ENCODE measurements at places on chromosomes 7 and 10.

DNA sequence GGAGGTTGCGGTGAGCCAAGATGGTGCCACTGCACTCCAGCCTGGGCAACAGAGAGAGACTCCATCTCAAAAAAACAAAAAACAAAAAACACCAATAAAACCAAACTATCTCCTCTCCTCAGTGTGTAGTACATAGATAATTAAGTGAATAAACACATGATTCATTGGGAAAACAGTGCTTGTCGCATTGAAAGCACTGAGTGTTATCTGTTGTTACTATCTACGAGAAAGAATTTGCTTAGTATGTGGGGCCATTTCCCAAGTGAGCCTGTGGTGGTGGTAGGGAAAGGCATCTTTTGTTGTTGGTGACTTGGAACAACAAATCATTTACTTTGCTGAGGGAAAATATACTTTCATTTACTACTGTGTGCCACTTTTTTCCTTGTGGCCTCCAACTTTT is 42.6 kb downstream of the RSBN1L start:
- DNase-seq = no peak

DNA sequence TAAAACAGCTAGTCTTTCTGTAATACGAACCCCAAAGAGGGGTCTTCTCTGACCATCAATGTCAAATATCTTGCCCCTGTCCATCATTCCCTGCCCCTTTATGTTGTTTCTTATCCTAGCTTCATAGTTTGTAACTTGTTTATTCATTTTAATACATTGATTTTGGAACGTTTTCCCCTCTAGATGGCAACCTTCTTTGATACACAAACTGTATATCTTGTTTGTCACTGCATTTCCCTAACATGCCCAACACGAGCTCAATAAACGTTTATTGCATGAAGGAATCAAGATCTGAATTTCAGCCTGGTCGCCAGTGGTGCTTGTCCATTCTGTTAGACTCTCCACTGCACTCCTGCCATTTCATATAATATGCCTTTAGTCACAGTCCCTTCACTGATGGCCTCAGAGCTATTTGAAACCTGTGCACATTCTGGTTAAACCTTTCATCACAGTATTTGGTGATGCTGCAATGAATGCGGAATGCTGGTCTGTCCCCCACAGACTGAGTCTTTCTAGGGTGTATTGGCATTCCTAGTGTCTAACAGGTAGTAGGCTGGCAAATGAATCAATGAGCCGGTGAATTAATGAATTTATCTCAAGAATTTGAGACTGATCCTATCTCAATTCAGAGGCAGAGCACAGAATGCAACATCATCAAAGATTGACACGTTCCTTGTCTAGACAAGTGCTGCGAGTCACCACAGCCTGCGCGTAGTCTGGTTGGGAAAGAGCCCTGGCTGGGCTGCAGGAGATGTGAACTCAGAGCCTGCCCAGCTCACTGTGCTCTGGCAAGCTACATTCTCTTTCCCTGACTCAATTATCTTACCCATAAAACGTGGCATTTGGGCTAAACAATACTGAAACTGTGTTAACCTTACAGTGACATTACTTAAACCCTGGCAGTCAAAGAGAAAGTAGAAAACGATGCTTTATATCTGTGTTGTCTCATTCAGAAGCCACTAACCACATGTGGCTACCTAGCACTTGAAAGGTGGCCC is 55.2 kb upstream of the FRMD4A start:
- no peak for DNase-seq

DNA sequence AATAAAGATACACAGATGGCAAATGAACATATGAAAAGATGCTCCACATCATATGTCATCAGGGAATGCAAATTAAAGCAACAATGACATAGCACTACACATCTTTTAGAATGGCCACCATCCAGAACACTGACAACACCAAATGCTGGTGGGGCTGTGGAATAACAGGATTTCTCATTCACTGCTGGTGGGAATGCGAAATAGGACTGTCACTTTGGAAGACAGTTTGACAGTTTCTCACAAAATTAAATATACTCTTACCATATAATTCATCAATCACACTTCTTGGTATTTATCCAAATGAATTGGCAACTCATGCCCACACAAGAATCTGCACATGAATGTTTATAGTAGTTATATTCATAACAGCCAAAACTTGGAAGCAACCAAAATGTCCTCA is 68.2 kb downstream of the NPSR1 start:
- DNase-seq = no peak

DNA sequence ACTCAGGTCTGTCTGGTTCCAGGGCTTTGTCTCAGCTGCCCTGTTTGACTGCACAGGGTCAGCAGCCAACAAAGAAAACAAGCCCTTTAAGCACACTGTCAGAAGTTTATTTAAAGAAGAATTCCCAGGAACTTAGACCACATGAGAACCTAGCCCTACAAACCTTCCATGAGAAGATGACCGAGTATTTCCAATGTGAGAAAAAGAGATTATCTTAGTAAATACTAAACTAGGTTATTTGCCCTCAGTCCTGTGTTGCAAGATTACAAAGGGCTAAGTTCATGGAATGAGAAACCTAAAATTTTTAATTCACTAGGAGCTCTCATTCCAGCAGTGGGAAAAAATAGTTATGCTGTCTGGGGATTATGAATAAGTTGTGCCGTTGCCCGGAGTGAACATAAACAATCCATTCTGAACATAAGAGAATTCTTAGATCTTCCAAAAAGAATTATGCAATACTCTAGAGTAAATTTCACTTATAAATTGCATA is 46.7 kb downstream of the NOC3L start:
- no peak for DNase-seq

- DNase-seq = no peak
Measured at GRCh38 chr7:38580485-38580884, 50.7 kb downstream of the AMPH start.

GRCh38 chr7:8134089-8134733 is 127.8 kb downstream of the ICA1 start:
- no peak for DNase-seq

- DNase-seq = no peak
Measured at GRCh38 chr10:44574596-44575480, 189.9 kb upstream of the CXCL12 start.

- no peak for DNase-seq
Measured at GRCh38 chr7:44293561-44294324, 31.7 kb downstream of the CAMK2B start.

GRCh38 chr7:34341326-34341725 is 316.7 kb upstream of the NPSR1 start:
- DNase-seq = no peak

DNA sequence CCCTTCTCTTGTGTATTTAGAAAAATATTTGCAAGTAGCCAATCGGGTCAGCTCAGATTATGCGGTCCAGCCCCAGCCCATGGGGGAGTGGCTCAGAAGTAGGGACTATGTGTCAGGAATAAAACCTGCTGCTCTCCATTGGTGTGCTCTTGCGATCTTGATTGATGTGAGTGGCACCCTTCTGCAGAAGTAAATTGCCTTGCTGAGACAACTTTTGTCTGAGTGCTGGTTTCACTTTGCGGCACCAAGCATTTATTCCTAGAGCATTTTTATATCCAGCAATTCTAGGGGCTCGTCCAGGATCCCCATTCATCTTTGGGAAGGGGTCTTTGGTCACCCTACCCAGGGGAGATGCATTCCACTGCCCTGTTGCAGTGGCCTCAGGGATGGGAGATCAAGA is 26.1 kb upstream of the FAM221A start:
- DNase-seq = no peak

DNA sequence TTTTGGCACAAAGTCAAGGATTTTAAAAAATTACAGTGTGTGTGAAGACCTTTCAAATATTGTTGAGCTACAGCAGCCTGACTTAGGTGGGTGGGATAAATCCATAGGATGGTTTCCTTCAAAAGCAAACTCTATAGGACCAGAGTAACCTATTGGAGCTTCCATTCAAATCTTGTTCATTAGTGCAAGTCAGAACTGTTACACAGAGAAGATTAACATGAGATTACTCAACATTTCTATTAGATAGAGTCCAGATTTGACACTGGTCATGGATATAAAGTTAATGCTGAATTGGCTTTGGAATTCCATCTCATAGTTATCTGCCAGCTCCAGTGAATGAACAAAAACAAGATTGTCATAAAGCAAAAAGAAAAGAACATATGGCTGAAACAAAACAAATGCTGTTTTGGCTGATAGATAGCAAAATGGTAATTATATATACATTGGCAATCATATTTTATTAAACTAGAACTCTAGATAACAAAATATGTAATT is 129.6 kb upstream of the SEMA3A start:
- DNase-seq = no peak

- DNase-seq = no peak
Measured at GRCh38 chr10:122342293-122343134, 32.0 kb upstream of the PLEKHA1 start.

DNA sequence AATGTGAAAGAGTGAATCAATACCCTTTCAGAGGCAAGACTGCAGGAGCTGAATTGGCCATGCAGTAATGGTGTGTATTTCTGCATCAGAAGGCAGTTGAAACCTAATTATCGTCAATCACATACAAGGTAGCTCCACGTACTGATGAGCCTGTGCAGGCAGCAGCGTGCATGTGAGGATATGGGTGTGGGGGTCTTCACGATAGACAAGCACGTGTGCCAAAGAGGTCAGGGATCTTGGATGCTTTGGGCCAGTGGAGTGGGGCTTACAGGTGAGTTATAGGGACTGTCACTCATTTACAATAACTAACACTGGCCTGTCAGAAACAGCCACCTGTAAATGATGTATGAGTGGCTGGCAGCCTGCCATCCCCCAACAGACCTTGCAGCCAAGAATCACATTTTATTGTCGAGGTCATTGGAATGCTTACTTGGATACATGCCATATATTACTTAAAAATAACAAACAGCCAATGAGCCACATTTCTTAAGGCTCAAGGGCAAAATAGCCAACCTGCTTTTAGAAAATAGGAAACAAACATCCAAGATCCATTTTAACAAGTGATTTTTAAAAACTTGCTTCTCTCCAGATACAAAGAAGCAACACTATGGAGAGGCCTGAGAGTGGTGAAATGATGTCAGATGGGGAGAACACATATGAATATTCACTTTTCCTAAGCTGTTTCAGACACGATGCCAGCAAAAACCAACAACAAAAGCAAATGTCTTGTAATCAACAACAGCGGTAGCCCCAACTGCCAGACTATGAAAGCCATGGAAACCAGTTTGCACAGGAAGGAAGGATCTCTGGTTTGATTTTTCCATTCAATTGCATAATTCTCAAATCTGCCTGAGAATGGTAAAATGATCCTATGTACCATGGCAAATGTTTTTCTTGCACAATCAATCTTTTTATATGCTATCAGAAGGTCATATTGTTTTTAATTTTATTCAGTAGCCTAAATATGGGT is 210.7 kb downstream of the SKAP2 start:
- DNase-seq = no peak

- DNase-seq = no peak
Measured at GRCh38 chr10:126431816-126432215, 43.5 kb upstream of the ADAM12 start.

DNA sequence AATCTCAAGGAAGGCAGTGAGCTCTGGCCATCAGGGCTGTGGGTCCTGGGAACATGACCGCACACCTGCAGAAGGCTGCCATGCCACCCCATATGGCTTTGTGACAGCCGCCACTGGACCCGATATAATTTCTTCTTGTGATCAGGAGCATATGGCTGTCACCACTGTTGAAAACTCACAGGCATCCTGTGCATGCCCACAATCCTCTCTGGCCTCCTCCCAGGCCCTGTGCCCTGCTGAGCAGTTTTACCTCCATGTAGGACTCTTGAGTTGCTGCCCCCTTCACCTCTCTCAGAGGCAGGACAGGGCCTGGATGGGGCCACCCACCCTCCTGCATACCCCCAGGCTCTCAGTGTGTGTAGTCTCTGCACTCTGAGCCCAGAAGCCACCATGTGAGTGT is 391.9 kb upstream of the AKR1E2 start:
- DNase-seq = no peak

- DNase-seq = no peak
Measured at GRCh38 chr10:90849956-90850749, 7.7 kb downstream of the HTR7 start.

DNA sequence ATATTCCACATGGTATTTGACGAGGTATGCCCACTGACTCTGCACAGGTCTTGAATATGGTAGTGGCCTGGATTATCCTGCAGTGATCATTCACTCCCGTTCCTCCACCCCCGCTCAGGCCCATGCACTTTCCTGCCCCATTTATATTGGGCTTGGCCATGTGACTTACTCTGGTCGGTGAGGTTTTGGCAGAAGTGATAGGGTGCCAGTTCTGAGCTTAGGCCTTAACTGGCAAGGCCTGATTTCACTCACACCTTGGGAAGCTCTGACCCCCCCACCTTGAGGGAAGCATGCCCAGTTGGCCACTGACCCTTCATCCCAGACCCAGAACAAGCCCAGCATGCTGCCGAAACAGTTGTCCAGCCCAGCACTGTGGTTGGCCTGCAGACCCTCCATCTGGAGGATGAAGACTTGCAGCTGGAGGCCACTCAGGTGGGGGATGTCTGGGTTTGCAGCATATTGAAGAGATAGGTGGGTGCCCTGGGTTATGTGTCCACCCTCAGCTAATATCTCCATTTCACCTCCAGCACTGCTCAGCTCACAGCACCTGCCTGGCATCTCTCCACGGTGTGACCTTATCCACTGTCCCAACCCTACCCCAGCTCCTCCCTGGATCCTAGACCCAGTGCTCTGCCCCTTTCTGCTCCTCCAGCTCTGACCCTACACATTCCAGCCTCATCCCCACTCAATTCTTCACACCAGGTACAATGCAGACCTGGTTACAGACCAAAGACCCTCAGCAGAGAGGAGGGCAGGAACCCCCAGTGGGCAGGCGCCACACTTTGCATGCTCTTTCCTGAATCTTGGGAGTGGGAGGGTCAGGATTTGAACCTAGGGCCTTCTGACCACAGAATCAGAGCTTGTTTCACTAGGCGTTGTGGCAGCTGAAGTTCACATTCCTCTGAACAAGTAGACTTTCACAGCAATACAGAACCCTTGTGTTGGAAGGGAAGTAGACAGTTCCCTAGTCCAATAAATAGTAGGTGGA is 138.1 kb upstream of the CHST15 start:
- no peak for DNase-seq

GRCh38 chr10:94546901-94547185 is 1.3 kb downstream of the HELLS start:
- no peak for DNase-seq

- DNase-seq = no peak
Measured at GRCh38 chr10:53489335-53490182, 717.0 kb upstream of the MBL2 start.

GRCh38 chr10:58704671-58705141 is 192.0 kb downstream of the BICC1 start:
- DNase-seq = no peak

GRCh38 chr10:127374901-127375300 is 174.2 kb upstream of the NPS start:
- DNase-seq = no peak

- DNase-seq = no peak
Measured at GRCh38 chr7:137694405-137694804, 152.4 kb downstream of the DGKI start.

- DNase-seq = no peak
Measured at GRCh38 chr7:23487670-23488069, 17.4 kb upstream of the IGF2BP3 start.

GRCh38 chr7:16744518-16745250 is 8.9 kb upstream of the TSPAN13 start:
- DNase-seq = no peak

Measured in cortex of kidney (tissue), 1 donor.